ENCODE measurements at places on chromosomes 2 and 18.
A peak's percentile ranks its signal among the peaks of the same experiment; 100 is the strongest.

- DNase-seq = no peak
Observed at GRCh38 chr2:202444000-202444399, 67.9 kb downstream of the BMPR2 start.

DNA sequence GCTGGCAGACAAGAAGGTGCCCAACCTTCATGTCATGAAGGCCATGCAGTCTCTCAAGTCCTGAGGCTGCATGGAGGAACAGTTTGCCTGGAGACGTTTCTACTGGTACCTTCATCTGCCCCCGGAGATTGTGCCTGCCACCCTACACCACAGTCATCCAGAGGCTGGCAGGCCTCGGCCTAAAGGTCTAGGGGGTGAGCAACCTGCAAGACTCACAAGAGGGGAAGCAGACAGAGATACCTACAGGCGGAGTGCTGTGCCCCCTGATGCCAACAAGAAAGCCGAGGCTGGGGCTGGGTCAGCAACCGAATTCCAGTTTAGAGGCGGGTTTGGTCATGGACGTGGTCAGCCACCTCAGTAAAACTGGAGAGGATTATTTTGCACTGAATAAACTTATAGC lies 12.0 kb upstream of the SERTAD2 start:
- DNase-seq = no peak

- no peak for DNase-seq
Observed at GRCh38 chr2:173349287-173349686, 5.4 kb upstream of the CDCA7 start.

DNA sequence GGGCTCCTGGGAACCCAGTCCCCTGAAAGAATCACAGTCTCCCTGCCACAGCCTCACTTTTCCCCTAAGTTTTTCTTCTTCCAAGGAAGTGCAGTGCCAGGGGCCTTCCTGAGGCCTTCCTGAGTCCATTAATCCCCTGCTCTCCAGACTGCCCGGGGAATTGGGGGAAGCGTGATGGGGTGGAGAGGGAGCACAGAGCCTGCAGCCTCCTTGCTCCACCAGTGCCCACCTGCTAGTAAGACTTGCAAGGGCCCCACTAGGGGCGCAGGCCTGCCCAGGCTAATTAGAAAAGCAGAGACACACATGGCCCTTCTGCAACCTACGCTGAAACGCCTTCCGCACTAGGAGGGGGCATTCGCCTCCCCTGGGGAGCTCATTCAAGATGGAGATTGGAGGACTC lies 110.6 kb downstream of the MRO start:
- DNase-seq = no peak

DNA sequence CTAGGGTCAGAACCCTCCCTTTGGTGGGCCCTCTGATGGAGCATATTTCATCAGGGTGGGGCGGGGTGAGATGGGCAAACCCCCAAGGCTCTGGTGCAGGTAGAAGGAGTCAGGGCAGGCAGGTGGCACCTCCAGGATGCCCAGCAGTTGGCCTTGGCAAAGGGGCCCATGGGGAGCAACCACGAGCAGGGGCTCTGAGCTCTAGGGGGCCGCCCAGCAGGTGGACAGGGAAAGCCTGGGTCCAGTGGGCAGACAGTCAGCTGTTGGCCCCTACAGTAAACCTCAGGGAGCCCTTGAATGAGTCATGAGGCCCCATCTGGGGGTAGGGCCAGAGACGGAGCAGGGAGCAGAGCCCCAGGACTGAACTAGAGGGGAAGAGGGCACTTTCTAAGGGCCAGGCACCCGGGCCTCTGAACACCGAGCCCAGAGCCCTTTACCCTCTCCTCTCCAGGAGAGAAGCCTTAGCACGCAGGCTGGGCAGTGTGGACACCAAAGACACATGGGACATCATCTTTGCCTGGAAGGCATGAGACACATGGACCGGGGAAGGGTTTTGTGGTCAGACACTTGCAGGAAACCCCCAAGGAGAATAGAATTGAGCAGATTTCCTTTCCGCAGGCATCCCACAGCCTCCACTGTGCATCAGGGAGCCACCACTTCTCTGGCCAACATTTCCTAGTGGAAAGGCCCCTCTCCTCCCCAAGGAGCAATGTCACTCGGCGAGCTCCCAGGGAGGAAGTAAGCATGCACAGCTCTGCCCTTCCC lies 257.3 kb downstream of the GLI2 start:
- no peak for DNase-seq

DNA sequence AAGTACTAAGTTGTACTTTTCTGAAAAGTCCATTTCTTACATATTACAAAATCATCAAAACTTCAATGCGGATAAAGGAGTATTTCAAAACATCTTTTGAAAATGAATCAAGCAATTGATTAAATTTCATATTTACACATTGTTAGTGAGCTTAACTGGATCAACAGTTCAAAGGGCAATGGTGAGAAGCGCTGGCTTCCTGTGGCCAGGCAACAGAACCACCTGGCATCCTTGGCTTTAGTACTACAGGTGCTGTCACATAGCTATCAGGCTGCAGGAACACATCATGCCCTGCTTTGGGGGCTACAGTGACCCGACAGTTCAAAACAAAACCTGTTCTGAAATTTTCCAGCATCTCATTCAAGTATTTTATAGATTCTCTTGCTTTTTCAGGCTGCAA lies 59.2 kb downstream of the SMAD2 start:
- no peak for DNase-seq

DNA sequence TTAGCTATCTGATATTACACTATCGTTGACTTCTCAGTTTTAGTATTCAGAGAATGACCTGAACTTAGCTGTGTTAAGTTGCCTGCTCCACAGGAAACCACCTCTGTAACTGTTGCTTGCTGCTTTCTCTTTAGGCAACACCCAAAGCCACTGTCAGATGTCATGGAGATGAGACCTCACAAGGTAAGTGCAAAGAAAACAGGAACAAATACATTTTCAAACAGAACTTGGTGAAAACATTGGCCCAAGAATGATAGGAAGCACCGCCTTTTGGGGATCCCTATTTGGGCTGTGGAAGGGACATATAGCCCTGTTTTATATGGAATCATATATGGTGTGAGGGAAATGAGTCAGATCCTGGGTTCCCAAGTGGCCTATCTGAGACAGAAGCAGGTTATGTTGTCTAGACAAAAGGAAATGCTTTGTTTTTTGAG lies 143.4 kb downstream of the UBE2E3 start:
- peak; percentile 27 for DNase-seq

- DNase-seq = no peak
Observed at GRCh38 chr2:151334082-151334815, 23.1 kb upstream of the TNFAIP6 start.

- no peak for DNase-seq
Observed at GRCh38 chr2:55877087-55877436, 46.5 kb downstream of the EFEMP1 start.

DNA sequence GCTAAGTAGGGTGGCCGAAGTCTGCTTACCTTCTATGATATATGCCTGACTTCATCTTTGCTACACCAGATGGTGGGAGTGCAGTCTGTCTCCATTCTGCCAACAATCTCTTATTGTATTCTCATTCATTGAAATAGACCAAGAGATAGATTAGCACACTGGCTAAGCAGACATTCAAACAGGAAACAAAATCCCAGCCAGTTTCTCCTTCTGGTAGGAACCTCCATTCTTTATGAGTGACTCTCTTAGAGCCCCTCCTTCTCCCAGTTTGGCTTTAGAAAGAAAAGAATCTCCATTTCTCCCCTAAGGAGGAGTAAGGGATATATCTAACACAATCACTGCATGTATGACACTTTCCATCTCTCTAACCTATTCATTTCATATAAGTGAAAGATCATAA lies 118.9 kb upstream of the COL5A2 start:
- no peak for DNase-seq

GRCh38 chr2:109720380-109721106 lies 73.6 kb upstream of the RGPD5 start:
- DNase-seq = no peak

DNA sequence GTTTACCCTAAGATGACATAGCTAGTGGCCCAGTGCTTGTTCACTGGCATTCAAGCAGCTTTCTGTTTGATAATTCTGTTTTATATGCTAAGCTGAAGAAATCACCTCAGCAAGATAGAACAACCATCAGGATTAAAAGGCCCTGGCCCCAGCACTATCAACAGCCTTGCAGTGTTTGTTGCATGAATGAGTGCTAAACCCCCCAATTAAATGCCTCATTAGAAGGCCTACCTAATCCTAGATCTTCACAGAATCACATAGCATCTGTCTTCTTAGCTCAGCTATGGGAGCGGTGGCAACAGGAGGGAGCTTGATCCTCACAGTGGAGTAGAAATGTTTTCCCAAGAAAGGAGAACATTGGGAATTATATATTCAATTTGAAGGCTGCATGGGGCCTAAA lies 194.1 kb upstream of the HNMT start:
- no peak for DNase-seq

Data from stimulated activated CD4-positive, alpha-beta T cell treated with anti-CD3 and anti-CD28 coated beads, Interleukin-2, amount 100 ng/mL, for 4 hours (primary cell).